Stimulated activated CD4-positive, alpha-beta T cell treated with anti-CD3 and anti-CD28 coated beads, Interleukin-4, amount 100 ng/mL, for 1 hour (primary cell): ENCODE measurements at places on chromosomes 2 and 18.

DNA sequence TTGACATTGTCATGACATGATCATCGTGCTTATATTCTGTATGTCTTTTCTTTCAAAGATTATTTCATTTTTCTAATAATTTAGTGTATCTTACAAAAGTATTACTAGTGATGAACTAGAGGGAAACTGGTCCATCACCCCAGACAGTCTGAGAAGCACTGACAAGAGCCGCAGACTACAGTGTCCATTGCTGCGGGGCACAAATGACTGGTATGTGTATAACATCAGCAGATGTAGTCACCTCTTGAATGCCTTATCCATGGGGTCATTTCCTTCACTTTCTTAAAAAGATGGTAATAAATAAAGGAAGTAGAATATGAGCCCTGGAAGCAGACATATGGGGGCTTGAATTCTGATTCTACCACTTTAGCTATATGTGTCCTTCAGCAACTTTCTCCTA is 29.6 kb downstream of the NEMP2 start:
- DNase-seq: no peak

DNA sequence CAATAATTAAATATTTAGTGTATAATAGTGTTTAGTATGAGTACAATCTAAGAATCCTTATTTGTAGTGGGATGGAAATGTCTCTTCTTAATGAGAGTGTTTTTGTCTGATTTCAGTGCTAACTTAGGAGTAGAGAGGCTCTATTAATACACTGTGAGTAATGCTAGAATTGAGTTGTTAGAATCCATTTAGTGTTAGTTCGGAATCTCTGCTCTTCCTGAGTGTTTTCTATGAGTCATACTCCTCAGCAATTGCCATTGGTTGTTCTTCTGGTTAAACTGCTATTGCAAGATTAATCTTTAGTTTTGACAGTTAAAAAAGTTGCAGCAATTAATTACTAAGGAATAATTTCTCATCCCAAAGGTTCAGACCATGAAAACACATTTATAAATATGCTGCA is 828.6 kb upstream of the POU3F3 start:
- DNase-seq: no peak

DNA sequence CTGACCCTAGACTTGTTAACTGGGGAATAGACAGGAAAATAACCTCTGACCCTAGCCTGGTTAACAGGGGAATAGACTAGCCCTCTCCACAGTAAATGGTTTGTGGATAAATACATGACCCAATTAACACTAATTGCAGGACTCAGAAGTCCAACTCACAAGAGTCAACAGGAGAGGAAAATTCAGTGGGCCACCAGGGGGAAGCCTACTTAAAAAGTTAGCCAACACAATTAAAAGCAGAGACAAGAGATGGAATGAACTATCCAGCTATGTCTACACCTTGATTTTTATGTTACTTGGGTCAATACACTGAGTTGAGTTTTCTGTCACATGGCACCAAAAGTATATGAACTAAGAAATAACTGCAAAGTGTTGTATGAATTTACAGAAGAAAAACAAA is 158.8 kb upstream of the SLC39A10 start:
- peak; percentile 53 for DNase-seq

- no peak for DNase-seq
Observed at GRCh38 chr2:66984864-66985263, 412.3 kb upstream of the ETAA1 start.

GRCh38 chr2:36569267-36569856 is 28.6 kb downstream of the FEZ2 start:
- no peak for DNase-seq

DNA sequence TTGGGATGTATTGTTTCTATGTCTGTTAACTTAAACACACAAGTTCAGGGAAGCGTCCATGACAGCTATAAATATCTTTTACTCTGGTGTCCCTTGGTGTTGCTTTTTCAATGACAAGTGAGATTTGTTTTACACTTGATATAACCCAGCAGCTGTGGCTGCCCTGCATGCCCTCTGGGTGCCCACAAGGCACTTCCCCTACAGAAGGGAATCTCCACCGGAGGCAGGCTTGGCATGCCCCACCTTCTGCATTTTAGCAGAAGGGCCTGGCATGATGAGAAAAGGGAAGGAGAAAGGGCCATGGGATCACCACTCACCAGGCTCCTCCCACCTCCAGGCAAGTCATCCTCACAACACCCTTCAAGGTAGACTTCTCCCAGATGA is 68.7 kb downstream of the TMEM247 start:
- DNase-seq: no peak

GRCh38 chr2:160376576-160376975 is 117.0 kb downstream of the RBMS1 start:
- DNase-seq: no peak

DNA sequence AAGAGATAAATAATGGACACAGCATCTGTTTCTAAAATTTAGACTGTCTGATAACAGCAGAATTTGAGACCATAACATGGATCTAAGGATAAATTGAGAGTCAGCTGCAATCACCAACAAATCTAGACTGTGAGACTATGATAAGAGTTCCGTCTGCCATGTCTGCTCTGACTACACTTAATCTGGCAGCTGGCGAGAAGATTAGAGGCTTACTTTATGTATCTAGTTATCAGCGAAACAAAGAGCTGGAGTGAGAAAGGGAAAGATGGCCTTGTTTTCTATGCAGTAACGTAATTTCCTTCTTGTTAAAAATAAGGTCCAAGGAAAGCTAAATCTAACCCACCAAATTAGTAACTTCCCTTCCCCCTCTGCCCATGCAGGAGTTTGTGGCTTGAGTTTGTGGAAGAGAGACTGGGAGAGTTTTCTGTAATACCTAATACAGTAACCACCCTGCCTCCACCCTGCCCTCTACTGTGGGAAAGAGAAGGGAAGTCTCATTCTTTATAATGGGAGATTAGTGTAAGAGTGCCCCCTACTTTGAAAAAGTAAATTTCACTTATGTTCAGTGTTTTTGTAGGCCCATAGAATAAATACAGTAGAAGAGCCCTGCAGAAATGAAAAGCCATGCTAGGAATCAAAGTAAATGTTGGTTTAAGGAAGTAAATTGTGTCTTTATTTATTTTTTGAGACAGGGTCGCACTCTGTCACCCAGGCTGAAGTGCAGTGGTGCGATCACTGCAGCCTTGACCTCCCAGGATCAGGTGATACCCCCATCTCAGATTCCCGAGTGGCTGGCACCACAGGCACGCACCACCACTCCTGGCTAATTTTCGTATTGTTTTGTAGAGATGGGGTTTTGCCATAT is 27.5 kb downstream of the EML4 start:
- DNase-seq: peak; percentile 9
